CD4-positive, CD25-positive, alpha-beta regulatory T cell (primary cell): ENCODE measurements at places on chromosomes 5 and 9.

DNA sequence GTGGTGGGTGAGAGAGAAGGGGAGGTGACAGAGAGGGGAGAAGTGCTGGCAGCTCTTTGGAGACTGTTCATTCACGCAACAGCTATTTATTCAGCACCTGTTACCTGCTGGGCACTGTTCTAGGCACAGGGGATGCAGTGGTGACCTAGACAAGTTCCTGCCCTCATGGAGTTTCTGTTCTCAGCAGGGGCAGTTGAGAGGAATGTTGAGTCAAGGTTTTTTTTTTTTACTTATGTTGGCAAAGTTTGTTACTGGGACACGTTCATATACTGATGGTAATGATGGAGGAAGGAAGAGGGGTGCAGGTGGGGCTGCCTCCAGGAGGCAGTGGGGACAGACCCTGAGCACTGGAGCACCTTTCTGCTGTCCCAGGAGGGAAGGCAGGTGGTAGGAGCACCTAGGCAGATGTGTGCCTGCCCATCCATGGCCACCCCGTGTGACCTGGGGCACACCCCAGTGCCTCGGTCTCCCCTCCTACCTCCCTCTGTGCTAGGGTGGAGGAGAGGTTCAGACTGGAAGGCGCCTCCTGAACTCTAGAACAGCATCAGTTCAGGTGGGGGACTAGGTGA, 49.4 kb upstream of the SLC25A51 start:
- H3K4me1 ChIP-seq: peaks cover 4% of the 10 kb centered on the region
- H3K27ac ChIP-seq: no peak overlapping the region
- H3K36me3 ChIP-seq: no peaks in the 10 kb centered on the region
- H3K27me3 ChIP-seq: no peaks in the 10 kb centered on the region

GRCh38 chr9:137313956-137314560, 12.0 kb upstream of the NRARP start:
- peaks cover 23% of the 10 kb centered on the region for H3K4me1 ChIP-seq
- H3K36me3 ChIP-seq: no peaks in the 10 kb centered on the region
- no peak overlapping the region for H3K27ac ChIP-seq
- H3K27me3 ChIP-seq: no peaks in the 10 kb centered on the region

DNA sequence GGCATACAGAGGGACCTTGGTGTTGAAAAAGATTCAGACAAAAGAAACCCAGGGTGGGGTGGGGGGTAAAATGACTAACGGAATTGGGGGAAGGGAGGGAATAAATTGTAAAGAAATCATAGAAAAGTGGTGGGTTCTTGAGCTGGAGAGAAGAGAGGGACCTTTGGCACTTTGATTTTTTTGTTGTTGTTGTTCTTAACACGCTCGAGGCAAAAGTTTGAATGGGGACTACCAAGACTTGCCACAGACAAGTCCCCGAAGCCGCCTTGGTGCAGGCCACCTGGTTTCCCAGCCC, 616 bp downstream of the VCAN start:
- H3K27me3 ChIP-seq: peaks cover 45% of the 10 kb centered on the region
- DNase-seq: no peak
- no peak overlapping the region for H3K27ac ChIP-seq
- H3K4me1 ChIP-seq: peaks cover 27% of the 10 kb centered on the region
- H3K4me3 ChIP-seq: no peak overlapping the region

- no peaks in the 10 kb centered on the region for H3K27me3 ChIP-seq
- no peak for DNase-seq
- no peaks in the 10 kb centered on the region for H3K4me1 ChIP-seq
- no peaks in the 10 kb centered on the region for H3K36me3 ChIP-seq
- no peak overlapping the region for H3K27ac ChIP-seq
These were observed 477.8 kb downstream of the CCDC171 start for GRCh38 chr9:16030528-16031185.

GRCh38 chr5:127561254-127561653, 43.8 kb downstream of the PRRC1 start:
- no peaks in the 10 kb centered on the region for H3K36me3 ChIP-seq
- no peak for DNase-seq
- H3K27ac ChIP-seq: no peak overlapping the region
- no peaks in the 10 kb centered on the region for H3K27me3 ChIP-seq
- H3K4me3 ChIP-seq: no peak overlapping the region

GRCh38 chr9:130970052-130970451, 31.0 kb upstream of the FIBCD1 start:
- no peak overlapping the region for H3K4me3 ChIP-seq
- H3K36me3 ChIP-seq: no peaks in the 10 kb centered on the region
- H3K27ac ChIP-seq: no peak overlapping the region
- no peak for DNase-seq

- no peaks in the 10 kb centered on the region for H3K4me1 ChIP-seq
- H3K36me3 ChIP-seq: no peaks in the 10 kb centered on the region
- H3K4me3 ChIP-seq: no peak overlapping the region
- no peak overlapping the region for H3K27ac ChIP-seq
- no peak for DNase-seq
These were observed 24.8 kb downstream of the ANXA1 start for GRCh38 chr9:73176450-73176875.

- no peaks in the 10 kb centered on the region for H3K4me1 ChIP-seq
- H3K4me3 ChIP-seq: no peak overlapping the region
- no peaks in the 10 kb centered on the region for H3K36me3 ChIP-seq
- no peaks in the 10 kb centered on the region for H3K27me3 ChIP-seq
- no peak for DNase-seq
These were observed 25.8 kb downstream of the FPGS start for GRCh38 chr9:127828262-127829031.

DNA sequence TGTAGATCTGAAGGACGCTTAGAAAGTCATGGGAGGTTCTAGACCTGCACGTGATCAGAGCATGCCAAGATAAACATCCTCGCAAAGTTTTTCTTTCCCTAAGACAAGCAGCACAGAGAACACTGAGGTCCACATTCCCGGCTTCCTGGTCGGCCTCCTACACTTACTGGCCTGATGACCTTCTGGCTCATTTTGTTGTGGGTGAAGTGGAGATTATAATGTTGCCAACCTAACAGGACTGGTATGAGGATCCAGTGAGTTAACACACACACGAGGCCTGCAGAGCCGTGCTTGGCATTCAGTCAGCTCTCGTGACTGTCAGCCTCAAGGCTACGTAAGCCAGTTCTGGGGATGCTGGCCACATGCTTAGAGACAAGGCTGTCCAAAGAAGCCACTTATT, 186.0 kb downstream of the TENT4A start:
- DNase-seq: no peak
- no peak overlapping the region for H3K4me3 ChIP-seq
- H3K4me1 ChIP-seq: no peaks in the 10 kb centered on the region
- no peak overlapping the region for H3K27ac ChIP-seq
- no peaks in the 10 kb centered on the region for H3K36me3 ChIP-seq
- no peaks in the 10 kb centered on the region for H3K27me3 ChIP-seq

GRCh38 chr5:78287833-78288232, 6.7 kb downstream of the AP3B1 start:
- H3K36me3 ChIP-seq: no peaks in the 10 kb centered on the region
- H3K27ac ChIP-seq: no peak overlapping the region
- no peak overlapping the region for H3K4me3 ChIP-seq
- peaks cover 39% of the 10 kb centered on the region for H3K4me1 ChIP-seq

- H3K27ac ChIP-seq: no peak overlapping the region
- DNase-seq: no peak
- no peaks in the 10 kb centered on the region for H3K4me1 ChIP-seq
- H3K4me3 ChIP-seq: no peak overlapping the region
These were observed 49.3 kb downstream of the NR2F1 start for GRCh38 chr5:93632327-93632726.

DNA sequence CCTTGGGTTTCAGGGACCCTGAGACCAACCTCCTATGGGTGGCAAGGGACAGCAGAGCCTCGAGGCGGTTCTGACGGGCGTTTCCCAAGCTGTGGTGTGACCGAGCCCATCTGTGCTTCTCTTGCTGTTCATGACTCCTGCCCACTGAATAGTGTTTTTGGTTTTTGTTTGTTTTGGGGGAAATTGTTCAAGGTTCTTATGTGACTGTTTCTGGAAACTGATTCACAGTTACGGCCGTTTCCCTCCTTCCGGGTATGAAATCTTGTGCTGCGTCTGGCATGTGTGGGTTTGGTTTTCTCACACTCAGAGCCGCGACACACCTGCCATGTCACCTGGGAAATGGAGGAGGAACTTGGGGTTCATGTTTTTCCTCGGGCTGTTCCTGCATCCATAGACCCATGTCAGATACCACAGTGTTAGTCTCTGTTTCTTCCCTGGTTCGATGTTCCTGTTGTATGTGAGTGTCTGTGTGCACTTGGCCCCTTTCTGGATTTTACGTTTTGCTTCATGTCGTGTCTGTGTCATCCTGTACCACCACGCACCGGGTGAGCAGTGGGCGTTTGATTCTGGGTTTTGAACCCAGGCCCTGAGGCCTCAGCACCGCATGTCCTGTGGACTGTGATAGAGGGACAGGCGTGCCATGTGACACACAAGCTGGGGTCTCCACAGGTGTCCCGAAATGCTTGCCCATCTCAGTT, 28.8 kb downstream of the FBXW5 start:
- no peak overlapping the region for H3K4me3 ChIP-seq
- H3K27ac ChIP-seq: no peak overlapping the region
- no peak for DNase-seq

GRCh38 chr9:21336457-21336856, 1.3 kb upstream of the KLHL9 start:
- H3K4me3 ChIP-seq: no peak overlapping the region
- H3K4me1 ChIP-seq: peaks cover 28% of the 10 kb centered on the region
- no peak overlapping the region for H3K27ac ChIP-seq

GRCh38 chr9:108978205-108978604, 35.1 kb downstream of the CTNNAL1 start:
- H3K36me3 ChIP-seq: no peaks in the 10 kb centered on the region
- H3K27me3 ChIP-seq: no peaks in the 10 kb centered on the region
- H3K4me3 ChIP-seq: no peak overlapping the region
- DNase-seq: no peak
- no peak overlapping the region for H3K27ac ChIP-seq

DNA sequence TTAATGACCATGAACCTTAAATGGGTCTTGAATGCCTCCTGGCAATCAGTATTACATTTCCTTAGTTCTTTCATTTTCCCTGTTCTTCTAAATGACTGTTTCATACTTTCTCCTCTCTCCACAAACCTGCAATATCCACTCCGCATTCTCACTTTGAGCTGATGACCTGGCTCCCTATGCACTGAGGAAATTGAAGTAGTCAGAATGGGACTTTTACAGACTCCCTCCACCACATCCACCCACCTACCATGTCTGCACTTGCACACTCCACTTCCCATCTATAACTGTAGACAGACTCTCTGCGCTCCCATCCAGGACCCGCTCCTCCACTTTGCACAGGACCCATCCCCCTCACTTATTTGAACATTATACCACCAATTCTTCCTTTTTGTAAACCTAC, 36.2 kb upstream of the GZMA start:
- H3K4me3 ChIP-seq: no peak overlapping the region
- H3K36me3 ChIP-seq: no peaks in the 10 kb centered on the region
- no peak for DNase-seq
- no peaks in the 10 kb centered on the region for H3K27me3 ChIP-seq
- H3K4me1 ChIP-seq: peaks cover 25% of the 10 kb centered on the region

GRCh38 chr5:191949-192690, 825 bp downstream of the LRRC14B start:
- H3K4me3 ChIP-seq: no peak overlapping the region
- H3K36me3 ChIP-seq: no peaks in the 10 kb centered on the region
- H3K27me3 ChIP-seq: no peaks in the 10 kb centered on the region
- H3K4me1 ChIP-seq: peaks cover 9% of the 10 kb centered on the region
- H3K27ac ChIP-seq: no peak overlapping the region

DNA sequence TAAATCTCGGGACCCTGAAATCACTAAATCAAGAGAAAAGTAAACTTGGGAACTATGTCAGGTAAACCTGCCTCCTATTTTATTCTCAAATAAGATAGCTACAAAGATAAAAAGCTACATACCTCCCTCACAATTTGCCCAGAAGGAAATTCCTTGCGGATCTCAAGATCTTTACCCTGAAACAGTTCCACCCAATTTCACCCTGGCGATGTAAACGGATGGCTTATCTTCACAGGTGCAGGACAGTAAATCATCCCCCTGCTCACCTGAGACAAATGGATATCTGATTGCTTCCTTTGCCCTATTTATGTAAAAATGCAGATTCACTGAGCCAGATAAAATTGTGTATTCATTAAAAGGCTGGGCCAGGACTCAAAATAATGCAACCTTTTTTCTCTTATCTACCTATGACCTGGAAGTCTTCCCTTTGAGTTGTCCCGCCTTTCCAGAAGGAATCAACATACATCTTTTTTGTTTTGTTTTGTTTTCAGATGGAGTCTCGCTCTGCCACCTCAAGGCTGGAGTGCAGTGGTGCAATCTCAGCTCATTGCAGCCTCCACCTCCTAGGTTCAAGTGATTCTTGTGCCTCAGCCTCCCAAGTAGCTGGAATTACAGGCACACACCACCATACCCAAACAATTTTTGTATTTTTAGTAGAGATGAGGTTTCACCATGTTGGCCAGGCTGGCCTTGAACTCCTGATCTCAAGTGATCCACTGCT, 13.8 kb downstream of the TMEM267 start:
- H3K4me1 ChIP-seq: no peaks in the 10 kb centered on the region
- no peak for DNase-seq
- H3K27ac ChIP-seq: no peak overlapping the region
- H3K36me3 ChIP-seq: peaks cover 17% of the 10 kb centered on the region

DNA sequence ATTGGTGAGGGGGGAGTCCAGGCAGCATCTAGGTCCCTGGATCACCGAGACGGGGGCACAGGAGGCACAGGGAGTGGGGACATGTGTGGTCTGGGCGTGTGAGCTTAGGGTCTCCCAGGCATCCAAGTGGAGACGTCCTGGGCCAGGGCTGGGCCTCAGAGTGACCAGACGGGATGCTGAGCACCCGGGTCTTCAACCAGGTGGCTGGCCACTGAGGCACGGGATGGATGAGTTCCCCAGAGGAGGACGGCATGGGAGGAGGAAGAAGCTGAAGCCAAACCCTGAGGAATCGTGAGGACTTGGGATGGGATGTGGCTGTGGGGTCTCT, 88.0 kb downstream of the LMX1B start:
- no peak for DNase-seq
- peaks cover 13% of the 10 kb centered on the region for H3K4me1 ChIP-seq
- no peaks in the 10 kb centered on the region for H3K36me3 ChIP-seq
- H3K4me3 ChIP-seq: no peak overlapping the region
- peaks cover 3% of the 10 kb centered on the region for H3K27me3 ChIP-seq

DNA sequence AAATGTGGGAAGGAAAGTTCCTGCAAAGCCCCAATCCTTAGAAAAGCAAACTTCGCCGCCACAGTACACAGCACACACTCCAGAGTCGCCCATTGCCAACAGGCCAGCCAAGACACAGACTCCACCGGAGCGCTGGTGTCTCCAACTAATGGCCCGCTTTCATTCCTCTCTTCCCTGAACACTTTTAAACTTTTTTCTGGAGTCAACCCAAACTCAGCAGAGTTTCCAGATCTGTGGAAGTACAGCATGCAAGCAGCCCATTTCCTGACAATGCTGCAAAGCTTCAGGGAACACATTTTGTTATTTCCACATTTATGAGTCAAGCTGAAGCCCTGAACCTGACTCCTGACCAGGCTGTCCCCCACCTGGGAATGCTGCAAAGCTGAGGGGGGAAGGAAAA, 351.9 kb downstream of the NFIB start:
- no peaks in the 10 kb centered on the region for H3K36me3 ChIP-seq
- no peaks in the 10 kb centered on the region for H3K27me3 ChIP-seq
- no peaks in the 10 kb centered on the region for H3K4me1 ChIP-seq
- no peak overlapping the region for H3K27ac ChIP-seq

- peaks cover 1% of the 10 kb centered on the region for H3K4me1 ChIP-seq
- no peak overlapping the region for H3K4me3 ChIP-seq
These were observed 9.8 kb downstream of the SECISBP2 start for GRCh38 chr9:89328064-89328463.

GRCh38 chr9:13991395-13991794, 322.5 kb downstream of the NFIB start:
- H3K27me3 ChIP-seq: no peaks in the 10 kb centered on the region
- no peak for DNase-seq
- H3K36me3 ChIP-seq: no peaks in the 10 kb centered on the region
- no peak overlapping the region for H3K4me3 ChIP-seq
- H3K27ac ChIP-seq: no peak overlapping the region
- H3K4me1 ChIP-seq: no peaks in the 10 kb centered on the region
